Hippocampal formation (tissue), 2 donors: ENCODE measurements at places on chromosomes 4 and X.

DNA sequence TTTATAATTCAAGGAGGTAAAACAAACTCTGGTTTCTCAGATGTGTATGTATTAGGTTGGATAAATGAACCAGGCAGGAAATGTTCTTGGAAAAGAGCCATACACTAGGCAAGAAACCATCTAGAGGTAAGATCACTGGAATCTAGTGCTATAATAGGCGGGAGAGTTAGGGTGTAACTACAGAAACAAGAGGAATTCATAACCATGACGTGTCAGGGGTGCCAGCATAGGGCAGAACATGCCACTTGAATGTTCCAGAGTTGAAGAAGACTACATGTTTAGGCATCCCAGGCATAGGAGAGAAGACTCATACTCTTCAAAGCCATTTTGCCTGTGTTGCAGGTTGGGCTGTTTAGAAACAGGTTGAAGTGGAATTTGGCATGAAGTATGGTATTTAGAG is 198.7 kb downstream of the CCNG2 start:
- DNase-seq = no peak

- no peak for DNase-seq
Observed at GRCh38 chr4:105351861-105352260, 122.0 kb downstream of the PPA2 start.

GRCh38 chr4:80202741-80203553 is 5.6 kb downstream of the PRDM8 start:
- DNase-seq = no peak

DNA sequence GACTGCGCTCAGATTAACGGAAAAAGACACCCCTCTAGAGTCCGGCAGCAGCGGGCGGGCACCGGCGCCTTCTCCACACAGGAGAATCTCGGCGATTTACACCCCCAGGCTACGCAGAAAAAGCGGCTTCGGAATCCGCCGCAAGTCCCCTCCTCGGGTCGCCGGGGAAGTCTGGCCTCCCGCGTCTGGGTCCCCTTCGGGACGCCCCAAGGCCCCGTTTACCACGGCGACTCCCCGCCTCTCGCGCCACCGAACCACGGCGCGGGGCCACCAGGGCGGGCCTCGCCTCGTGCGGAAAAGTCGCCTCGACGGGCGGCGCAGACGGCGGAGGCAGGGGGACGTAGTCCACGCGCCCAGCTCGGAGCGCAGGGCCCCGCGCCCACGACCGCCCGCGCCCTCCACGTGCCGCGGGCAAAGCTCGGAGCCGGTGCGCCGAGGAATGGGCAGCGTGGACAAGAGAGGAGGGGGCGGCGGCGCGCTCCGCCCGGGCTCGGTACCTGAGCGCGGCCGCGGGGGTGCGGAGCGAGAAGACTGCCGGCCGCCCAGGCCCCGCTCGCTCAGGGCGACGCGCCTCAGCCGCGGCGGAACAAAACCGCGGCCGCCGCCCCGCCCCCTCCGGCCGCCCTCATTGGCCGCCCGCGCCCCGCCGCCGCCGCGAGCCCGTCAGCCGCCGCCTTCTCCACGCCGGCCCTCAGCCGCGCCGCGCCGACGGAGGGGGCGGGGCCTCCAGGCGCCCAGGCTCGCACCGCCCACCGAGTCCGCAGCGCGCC is at the start of gene FAM53A:
Gene FAM53A (minus strand): TSS at position 578 of the 770 bp plus-strand sequence. CDS start 15,572 bp downstream, outside the sequence.
- peak; percentile 86 for DNase-seq

DNA sequence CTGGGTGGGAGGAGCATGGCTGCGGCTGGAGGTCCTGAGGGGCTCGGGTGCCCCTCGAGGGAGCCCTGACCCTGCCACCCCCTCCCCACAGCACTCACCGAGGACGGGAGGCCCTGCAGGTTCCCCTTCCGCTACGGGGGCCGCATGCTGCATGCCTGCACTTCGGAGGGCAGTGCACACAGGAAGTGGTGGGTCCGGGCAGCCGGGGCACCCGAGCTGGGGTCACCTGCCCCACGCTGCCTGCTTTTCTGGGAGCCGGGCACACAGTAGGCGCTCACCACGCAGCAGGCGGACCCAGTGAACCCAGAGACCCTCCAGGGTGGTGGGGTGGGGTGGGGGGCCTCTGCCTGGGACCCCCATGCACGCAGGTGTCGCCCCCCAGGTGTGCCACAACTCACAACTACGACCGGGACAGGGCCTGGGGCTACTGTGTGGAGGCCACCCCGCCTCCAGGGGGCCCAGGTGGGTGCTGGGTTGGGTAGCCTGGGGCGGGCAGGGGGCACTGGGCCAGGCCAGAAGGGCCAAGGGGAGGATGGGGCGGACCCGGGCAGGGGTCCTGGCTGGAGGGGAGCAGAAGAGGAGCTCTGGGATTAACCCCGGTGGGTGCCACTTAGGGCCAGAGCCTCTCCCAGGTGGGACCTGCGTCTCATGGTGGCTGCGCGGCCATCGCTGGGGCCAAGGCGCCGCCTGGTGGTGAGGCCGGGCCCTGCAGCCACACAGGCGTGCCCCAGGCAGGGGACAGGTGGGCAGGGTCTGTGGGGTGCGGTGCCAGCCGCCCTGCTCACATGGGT is 1.4 kb downstream of the HGFAC start:
- no peak for DNase-seq

DNA sequence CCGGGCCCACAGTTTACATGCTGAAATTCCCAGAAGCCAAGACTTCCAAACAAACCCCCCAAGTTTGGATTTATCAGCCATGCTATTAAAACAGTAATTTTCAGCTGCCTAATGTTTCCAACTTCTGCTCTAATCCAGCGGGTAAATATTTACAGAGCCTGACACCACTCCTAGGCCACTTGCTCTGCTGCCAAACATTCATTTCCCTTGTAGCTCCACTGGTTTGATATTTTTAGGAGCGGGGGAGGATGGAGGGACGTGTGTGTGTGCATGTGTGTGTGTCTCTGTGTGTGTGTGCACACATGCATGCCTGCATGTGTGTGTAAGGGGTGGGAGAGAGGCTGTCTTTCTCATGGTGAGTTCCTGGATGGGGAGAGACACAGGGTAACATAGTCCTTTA is 115.7 kb upstream of the PJA1 start:
- no peak for DNase-seq

GRCh38 chrX:112642349-112642748 is 37.4 kb downstream of the LHFPL1 start:
- DNase-seq = peak; percentile 0

- no peak for DNase-seq
Observed at GRCh38 chr4:109375778-109376414, 57.7 kb upstream of the SEC24B start.

DNA sequence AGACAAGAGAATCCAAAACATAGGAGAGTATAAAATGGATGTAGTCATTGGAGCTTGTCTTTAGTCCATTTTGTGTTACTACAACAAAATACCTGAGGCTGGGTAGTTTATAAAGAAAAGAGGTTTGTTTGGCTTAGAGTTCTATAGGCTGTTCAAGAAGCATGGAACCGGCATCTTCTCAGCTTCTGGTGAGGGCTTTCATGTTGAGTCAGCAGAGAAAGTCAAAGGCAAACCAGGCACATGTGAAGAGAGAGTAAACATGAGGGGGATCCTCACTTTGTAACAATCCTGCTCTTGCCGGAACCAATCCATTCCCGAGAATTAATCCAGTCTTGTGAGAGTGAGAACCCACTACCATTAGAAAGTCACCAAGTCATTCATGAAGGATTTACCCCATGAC is 8.1 kb upstream of the HCCS start:
- no peak for DNase-seq

- DNase-seq = no peak
Observed at GRCh38 chrX:19554786-19555185, 39.5 kb upstream of the MAP3K15 start.

DNA sequence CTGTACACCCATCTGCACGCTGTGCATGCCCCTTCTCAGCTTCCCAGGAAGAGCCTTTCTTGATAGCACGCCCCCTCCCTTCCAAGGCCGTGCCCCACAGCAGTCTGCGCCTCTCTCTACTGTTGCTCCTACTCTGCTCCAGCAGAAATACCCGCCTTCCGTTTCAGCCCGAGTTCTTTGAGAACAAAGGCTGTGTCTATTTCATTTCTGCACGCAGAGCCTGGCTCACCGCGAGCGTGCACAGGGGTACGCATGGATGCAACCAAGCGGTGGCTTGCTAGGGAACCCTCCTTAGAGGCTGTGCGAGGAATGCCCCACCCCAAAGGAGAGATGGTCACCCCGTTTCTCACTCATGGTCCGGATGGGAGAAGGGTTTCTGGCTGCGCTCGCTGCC is 485 bp downstream of the AADAT start:
- peak; percentile 56 for DNase-seq

GRCh38 chr4:114879916-114880669 is 233.3 kb downstream of the NDST4 start:
- DNase-seq = no peak

GRCh38 chrX:46922611-46923010 is 10.4 kb downstream of the JADE3 start:
- DNase-seq = no peak

DNA sequence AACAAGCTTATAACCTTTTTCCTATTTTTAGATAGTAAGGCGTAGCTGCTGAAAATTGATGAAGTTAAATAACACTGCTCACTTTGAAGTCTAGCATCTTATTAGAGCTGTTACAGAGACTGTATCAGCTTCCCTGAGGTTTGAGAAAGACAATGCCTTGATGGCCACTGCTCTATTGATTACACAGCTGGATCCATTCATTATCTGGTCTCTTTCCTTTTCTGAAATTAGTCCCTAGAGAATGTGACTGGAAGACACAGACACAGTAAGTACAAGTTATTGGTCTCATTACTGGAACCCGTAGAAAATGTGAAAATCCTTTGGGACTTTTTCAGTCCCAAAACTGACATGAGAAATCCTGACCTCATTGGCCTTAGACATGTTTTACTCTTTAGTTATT is 188.3 kb downstream of the NAF1 start:
- DNase-seq = no peak

DNA sequence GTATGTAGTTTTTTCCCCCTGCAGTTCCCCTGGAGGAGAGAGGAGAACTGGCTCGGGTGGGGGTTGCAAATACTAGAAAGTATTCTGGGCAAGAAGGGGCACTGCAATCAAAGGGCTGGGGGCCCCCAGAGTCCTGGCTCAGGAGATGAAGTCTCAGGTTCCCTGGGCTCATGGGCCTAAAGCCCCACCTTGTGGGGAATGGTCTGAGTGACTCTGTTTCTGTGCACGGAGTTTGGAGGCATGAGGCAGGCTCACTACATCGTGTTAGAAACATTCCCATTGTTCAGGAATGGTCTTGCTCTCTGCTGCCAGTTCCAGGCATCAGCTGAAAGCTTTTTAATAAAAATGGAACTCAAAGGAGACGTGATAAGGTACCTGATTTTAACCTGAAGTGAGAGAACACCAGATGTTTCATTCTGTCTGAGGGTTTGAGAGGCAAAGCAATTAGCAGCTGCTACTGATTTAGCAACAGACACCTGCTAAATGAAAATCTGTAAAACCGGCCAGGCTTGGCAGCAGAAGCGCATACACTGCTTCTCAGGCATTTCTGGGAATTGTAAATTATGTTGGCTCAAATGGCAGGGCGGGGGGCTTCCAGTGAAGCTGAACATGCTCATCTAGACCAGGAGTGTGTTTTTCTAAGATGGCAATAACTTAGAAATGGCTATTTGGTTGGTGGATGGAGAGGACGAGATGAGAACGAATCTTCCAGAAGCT is 122.7 kb downstream of the TMEM164 start:
- no peak for DNase-seq

DNA sequence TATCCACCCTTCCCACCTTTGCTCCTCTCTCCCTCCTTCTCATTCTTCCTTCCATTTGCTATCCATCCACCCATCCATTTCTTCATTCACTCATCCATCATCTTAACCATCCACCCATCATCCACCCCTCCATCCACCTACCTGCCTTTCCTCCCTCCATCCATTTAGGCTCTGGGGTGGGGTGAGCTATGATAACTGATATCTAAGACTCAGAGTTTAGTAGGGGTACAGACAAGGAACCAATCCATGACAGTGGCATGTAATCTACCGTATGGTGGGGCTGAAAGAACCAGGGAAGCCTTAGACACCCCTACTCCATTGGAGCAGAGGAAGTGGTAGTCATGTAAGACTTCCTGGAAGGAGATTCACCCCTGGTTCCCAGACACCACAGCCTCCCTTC is 23.2 kb downstream of the PSAPL1 start:
- no peak for DNase-seq

DNA sequence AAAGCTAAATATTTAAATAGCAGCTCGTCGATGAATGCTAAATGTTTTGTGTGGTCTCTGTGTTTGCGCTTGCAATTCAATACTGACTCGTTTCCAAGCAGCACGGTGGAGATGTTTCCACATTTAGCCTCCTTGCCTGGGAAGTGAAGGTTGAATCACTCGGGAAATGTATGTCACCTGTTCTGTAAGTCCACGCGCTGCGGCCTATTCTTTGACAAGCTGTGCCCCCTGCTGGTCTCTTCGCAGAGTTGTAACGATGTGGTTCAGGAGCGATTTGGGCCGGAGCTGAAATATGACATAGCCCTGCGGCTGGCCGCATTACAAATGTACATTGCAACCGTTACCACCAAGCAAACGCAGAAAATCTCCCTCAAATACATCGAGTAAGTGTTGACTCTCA is 89.6 kb upstream of the PRPS2 start:
- peak; percentile 1 for DNase-seq

DNA sequence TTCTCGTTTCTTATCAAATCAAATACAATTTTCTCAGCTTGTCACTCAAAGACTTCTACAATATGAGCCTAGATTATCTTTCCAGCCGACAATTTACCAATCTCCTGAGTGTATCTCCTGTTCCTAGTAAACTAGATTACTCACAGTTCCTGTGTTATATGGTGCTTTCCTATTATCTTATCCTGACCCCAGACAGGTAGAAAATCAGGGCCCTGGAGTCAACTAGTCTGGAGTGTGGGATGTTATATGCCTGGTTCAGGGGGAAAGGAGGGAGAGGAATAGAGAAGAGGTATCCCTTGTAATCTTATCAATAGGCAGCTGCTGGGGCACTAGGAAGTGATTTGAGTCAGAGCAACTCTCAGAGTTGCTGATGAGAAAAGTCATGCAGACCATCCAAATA is 127.1 kb downstream of the SLC7A11 start:
- no peak for DNase-seq

- peak; percentile 30 for DNase-seq
Observed at GRCh38 chr4:174265916-174266315, 17.6 kb downstream of the FBXO8 start.

GRCh38 chrX:150199803-150200202 is 163.3 kb upstream of the MAMLD1 start:
- no peak for DNase-seq

GRCh38 chr4:185933078-185933581 is 121.1 kb upstream of the SORBS2 start:
- no peak for DNase-seq

- DNase-seq = no peak
Observed at GRCh38 chr4:132384709-132385108, 764.4 kb upstream of the PCDH10 start.

DNA sequence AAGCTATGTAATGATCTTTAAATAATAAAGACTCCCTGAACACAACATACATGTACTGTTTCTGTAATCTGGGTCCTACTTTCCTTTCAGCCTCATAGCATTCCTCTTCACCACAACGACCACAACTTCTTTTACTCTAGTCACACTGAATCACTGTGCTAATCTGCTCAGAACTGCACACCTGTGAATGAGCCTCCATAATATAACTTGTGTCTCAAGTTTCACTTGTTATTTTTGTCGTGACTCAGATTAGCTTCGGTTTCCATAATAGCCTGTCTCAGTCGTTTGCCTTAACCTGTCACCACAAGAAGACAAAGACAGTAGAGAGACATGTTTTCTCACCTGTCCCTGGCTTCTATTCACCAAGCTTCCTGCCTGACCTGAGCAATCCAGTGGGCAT is 61.8 kb downstream of the MAGED1 start:
- no peak for DNase-seq

- no peak for DNase-seq
Observed at GRCh38 chrX:152897222-152898131, at the start of gene ZNF185. TSS of gene ZNF185 (plus strand) at chrX:152898067. CDS start at chrX:152914490, 16,423 bp downstream.

- DNase-seq = no peak
Observed at GRCh38 chr4:76589872-76590797, 155.1 kb downstream of the SHROOM3 start.
